ENCODE measurements at places on chromosomes 12 and 14.

DNA sequence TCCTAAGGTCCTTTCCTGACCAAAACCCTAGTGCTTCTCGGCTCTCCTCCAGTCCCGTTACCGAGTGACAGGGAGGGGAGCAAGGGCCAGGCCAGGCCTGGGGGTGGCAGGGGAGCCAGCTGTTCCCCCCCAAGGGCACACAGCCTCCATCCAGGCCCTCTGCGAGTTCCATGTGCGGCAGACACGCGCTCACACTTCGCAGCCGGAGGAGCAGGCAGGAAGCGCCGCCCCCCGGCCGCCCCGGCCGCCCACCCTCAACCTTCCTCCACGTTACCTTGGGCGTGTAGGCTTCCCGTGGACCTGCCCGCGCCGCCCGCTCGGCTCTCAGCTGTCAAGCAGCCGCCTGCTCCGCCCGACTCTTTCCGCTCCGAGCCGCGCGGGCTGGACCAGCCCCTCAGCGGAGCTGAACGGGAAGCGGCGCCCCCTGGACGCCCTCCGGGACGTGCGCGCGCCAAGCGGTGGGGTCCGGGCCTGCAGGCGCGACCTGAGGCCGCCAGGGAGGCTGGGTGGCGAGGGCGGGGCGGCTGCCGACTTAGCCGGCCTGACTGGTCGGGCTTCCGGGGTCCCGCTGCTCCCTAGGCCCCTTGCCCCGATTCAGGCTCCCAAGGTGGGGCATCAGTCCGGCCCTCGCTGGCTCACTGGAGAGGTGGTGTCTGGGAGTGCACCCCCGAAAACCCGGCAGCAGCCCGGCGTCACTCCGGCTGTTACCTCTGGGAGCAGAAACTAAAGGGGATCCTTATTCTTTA, at the start of gene CRACR2A:
TSS of gene CRACR2A (minus strand) at position 369 of the 746 bp plus-strand sequence. CDS start 56,110 bp downstream, outside the sequence.
- DNase-seq: peak; percentile 80

DNA sequence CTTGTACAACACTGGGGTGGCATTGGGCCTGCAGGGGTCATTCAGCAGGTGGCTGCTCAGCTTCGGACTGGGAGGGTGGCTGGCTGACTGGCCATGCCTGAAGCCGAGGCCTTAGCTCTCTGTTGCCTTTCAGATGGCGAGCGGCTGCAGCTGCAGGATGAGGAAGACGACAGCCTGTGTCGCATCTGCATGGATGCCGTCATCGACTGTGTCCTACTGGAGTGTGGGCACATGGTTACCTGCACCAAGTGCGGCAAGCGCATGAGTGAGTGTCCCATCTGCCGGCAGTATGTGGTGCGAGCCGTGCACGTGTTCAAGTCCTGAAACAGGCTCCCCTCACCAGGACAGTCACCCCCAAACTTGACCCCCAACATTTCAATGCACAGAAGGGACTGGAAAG, 23.3 kb downstream of the RNF34 start:
- DNase-seq: no peak

GRCh38 chr12:38350342-38351174, 34.0 kb downstream of the ALG10B start:
- DNase-seq: no peak

GRCh38 chr12:121949648-121950397, 31.4 kb downstream of the CFAP251 start:
- DNase-seq: no peak

Measured in aorta (tissue), 5 donors.